ENCODE measurements at places on chromosomes 12 and 14.

GRCh38 chr14:34059925-34060650, 109.2 kb upstream of the EGLN3 start:
- H3K4me3 ChIP-seq: peak overlapping the region; percentile 88
- DNase-seq: peak; percentile 71
- peaks cover 13% of the 10 kb centered on the region for H3K4me1 ChIP-seq
- H3K27ac ChIP-seq: no peak overlapping the region
- H3K36me3 ChIP-seq: no peaks in the 10 kb centered on the region

- H3K27me3 ChIP-seq: peaks cover 3% of the 10 kb centered on the region
- H3K4me3 ChIP-seq: no peak overlapping the region
- no peak for DNase-seq
- no peaks in the 10 kb centered on the region for H3K36me3 ChIP-seq
- no peaks in the 10 kb centered on the region for H3K4me1 ChIP-seq
- H3K27ac ChIP-seq: no peak overlapping the region
Observed at GRCh38 chr12:102673606-102674005, 193.2 kb upstream of the IGF1 start.

GRCh38 chr12:104372721-104373335, 69.3 kb downstream of the EID3 start:
- H3K4me1 ChIP-seq: peaks cover 15% of the 10 kb centered on the region
- H3K27ac ChIP-seq: no peak overlapping the region
- no peak for DNase-seq
- H3K4me3 ChIP-seq: no peak overlapping the region

DNA sequence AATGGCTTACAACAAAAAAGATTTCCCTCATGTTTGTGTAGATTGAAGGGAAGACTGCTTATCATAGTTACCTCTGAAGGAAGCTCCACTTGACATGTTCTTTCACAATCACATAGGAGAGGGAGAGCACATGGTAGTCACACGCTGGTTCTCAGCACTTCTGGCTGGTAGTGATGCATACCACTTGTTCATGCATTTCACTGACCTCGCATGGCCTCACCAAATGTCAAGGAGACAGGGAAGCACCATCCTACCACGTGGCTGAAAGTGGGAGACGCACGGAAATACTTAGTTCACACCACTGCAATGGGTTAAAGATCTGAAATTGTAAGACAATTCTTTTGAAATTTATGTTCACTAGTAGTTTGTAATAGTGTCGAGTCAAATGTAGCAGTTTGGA, 74.0 kb downstream of the PDE3A start:
- no peaks in the 10 kb centered on the region for H3K27me3 ChIP-seq
- peaks cover 6% of the 10 kb centered on the region for H3K4me1 ChIP-seq
- DNase-seq: no peak
- H3K4me3 ChIP-seq: no peak overlapping the region
- no peak overlapping the region for H3K27ac ChIP-seq

DNA sequence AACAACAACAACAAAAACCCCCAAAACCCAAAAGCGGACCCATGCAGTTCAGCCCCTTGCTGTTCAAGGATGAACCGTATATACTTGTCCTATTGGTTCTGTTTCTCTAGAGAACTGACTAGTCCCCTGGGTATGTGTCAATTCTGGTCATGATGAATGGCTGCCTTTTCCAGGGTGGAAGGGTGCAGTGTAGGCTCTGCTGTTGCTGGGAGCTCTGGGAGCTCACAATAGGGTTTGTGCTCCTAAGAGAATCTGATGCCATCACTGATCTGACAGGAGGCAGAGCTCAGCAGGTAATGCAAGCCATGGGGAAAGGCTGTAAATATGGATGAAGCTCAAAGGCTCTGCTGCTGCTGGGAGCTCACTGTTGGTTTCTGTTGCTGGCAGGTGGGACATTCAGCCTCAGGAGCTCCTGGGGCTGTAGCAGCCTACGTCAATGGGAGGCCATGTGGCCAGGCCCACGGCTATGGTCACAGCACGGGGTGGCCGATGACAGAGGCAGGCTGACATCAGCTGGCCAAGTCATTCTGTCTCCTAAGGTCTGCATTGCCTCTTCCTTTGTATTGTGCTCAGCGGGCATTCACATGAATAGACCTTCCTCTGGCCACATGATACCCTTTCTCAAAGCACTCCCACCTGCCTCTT, 37.9 kb downstream of the DLK1 start:
- no peaks in the 10 kb centered on the region for H3K4me1 ChIP-seq
- H3K27ac ChIP-seq: no peak overlapping the region
- no peak overlapping the region for H3K4me3 ChIP-seq
- DNase-seq: no peak

GRCh38 chr12:602700-603068, 60.6 kb downstream of the NINJ2 start:
- H3K36me3 ChIP-seq: no peaks in the 10 kb centered on the region
- H3K27me3 ChIP-seq: peaks cover 3% of the 10 kb centered on the region
- no peak overlapping the region for H3K27ac ChIP-seq
- no peak for DNase-seq
- peaks cover 37% of the 10 kb centered on the region for H3K4me1 ChIP-seq

- no peaks in the 10 kb centered on the region for H3K4me1 ChIP-seq
- no peak overlapping the region for H3K4me3 ChIP-seq
- H3K27ac ChIP-seq: no peak overlapping the region
- H3K27me3 ChIP-seq: no peaks in the 10 kb centered on the region
- no peaks in the 10 kb centered on the region for H3K36me3 ChIP-seq
Observed at GRCh38 chr12:90253136-90253535, 544.5 kb upstream of the ATP2B1 start.

- peaks cover 15% of the 10 kb centered on the region for H3K36me3 ChIP-seq
- H3K4me1 ChIP-seq: peaks cover 42% of the 10 kb centered on the region
- DNase-seq: peak; percentile 43
- H3K4me3 ChIP-seq: peak overlapping the region; percentile 100
Observed at GRCh38 chr14:74882103-74882920, 596 bp downstream of the DLST start.

DNA sequence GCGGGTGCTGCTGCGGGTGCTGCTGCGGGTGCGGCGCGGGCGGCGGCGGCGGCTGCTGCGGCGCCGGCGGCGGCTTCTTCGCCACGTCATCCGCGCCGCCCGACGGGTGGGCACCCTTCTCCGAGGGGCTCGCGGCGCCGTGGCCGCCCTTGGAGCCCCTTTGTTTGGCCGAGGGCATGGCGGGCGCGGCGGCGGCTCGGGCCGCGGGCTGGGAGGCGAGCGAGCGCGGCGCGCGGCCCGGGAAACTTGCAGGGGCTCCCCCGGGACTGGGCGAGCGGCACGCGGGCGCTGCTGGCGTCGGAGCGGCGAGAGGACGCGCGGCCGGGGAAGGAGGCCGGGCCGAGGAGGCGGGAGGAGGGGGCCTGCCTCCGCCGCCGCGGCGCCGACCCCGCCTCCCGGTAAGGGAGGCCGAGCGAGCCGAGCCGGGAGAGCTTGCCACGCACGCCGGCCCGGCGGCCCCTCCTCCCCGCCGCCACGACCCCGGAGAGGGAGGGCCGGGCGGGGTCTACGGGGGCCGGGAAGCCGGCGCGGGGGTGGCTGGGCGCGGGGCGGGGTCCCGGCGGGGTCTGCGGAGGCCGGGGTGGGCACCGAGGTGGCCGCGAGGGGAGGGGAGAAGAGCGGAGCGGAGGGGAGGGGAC, at the start of gene CKAP4:
Gene CKAP4 (minus strand): TSS at position 347 of the 638 bp plus-strand sequence. CDS start 169 bp downstream, at position 178.
- H3K4me1 ChIP-seq: peaks cover 18% of the 10 kb centered on the region
- peak within 1 kb of the TSS; percentile 88 for H3K4me3 ChIP-seq
- peaks cover 4% of the 10 kb centered on the region for H3K36me3 ChIP-seq

DNA sequence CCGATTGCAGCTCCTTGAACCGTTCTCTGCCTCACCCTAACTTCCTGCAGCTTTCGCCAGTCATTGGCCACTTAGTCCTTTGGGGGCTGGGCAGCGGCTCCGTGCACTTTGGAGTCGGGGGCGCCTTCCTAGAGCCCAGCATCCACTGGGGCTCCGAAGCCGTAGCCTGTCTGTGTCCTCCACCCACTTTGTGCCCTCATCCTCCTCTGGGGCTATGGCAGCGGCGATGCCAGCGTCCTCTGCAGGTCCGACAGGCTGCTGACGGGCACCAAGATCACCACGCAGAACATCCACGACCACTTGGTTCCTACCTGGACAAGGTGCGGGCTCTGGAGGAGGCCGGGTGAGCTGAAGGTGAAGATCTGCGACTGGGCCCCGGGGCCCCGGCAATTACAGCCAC, 11.8 kb upstream of the A2M start:
- no peak overlapping the region for H3K4me3 ChIP-seq
- H3K27me3 ChIP-seq: peaks cover 1% of the 10 kb centered on the region
- no peaks in the 10 kb centered on the region for H3K36me3 ChIP-seq
- DNase-seq: no peak
- H3K27ac ChIP-seq: no peak overlapping the region

GRCh38 chr12:112219195-112219594, 93.8 kb downstream of the TRAFD1 start:
- no peak overlapping the region for H3K27ac ChIP-seq
- no peak overlapping the region for H3K4me3 ChIP-seq
- H3K4me1 ChIP-seq: no peaks in the 10 kb centered on the region
- DNase-seq: no peak
- H3K27me3 ChIP-seq: no peaks in the 10 kb centered on the region

GRCh38 chr12:96153131-96153725, 40.9 kb upstream of the ELK3 start:
- DNase-seq: no peak
- H3K36me3 ChIP-seq: peaks cover 6% of the 10 kb centered on the region
- no peak overlapping the region for H3K4me3 ChIP-seq
- peak overlapping the region; percentile 3 for H3K27ac ChIP-seq
- H3K27me3 ChIP-seq: no peaks in the 10 kb centered on the region

GRCh38 chr12:108477055-108477880, 37.8 kb upstream of the FICD start:
- DNase-seq: no peak
- H3K27me3 ChIP-seq: no peaks in the 10 kb centered on the region
- H3K27ac ChIP-seq: no peak overlapping the region
- no peak overlapping the region for H3K4me3 ChIP-seq
- no peaks in the 10 kb centered on the region for H3K4me1 ChIP-seq
- H3K36me3 ChIP-seq: no peaks in the 10 kb centered on the region

DNA sequence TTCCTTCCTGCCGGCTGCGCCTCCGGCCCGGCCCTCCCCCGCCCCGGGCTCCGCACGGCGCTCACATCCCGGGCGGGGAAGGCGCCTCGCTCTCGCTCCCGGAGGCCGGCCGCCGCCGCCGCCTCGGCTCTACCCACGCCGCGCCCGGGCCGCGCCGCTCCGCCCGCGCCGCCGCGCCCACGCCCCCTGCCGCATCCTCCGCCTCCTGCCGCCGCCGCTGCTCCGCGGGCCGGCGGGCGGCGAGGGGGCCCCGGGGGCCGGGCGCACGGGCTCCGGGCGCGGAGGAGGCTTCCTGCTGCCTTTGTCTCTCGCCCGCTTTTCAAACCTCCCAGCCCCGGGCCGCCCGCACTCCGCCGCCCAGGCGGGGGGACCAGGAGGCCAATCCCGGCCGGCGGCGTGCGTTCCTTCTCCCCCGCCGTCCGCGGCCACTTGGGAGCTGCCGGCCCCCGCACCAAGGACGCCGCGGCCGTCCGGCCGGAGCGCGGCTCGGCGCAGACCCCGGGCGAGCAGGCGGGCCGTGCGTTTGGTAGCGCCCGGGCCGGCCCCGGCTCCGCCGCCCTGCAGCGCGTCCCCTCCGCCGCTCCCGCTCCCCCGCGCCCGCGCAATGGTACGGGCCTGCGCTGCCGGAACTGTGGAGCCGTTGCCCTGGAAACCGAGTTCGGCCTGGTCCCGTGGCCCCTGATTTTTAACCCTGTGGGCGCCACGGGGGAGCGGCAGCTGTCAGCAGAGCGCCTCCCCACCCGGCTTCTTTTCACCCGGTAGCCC, at the start of gene FBXL14:
Gene FBXL14 (minus strand): TSS at position 321 of the 765 bp plus-strand sequence. CDS start 515 bp downstream, outside the sequence.
- H3K27ac ChIP-seq: peak within 1 kb of the TSS; percentile 96
- peaks cover 12% of the 10 kb centered on the region for H3K36me3 ChIP-seq
- H3K4me1 ChIP-seq: peaks cover 45% of the 10 kb centered on the region
- DNase-seq: peak; percentile 96
- H3K4me3 ChIP-seq: peak within 1 kb of the TSS; percentile 95

DNA sequence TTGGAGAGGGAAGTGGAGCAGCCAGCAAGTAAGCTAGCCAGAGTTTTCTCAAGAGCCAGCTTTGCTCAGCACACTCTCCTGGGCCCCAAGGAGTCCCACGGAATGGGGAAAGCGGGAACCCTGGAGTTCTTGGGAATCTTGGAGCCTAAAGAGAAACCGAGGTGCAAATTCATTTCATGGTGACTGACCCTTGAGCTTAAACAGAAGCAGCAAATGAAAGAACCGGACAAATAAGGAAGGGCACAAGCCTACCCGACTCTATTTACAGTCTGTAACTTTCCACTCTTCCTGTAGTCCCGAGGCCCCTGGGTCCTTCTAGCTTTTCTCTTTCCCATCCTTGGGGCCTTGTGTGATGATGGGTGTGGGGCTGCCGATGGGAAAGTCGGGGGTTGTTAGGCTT, 18.1 kb upstream of the TIGAR start:
- no peak overlapping the region for H3K27ac ChIP-seq
- H3K36me3 ChIP-seq: peaks cover 26% of the 10 kb centered on the region
- H3K4me3 ChIP-seq: no peak overlapping the region

DNA sequence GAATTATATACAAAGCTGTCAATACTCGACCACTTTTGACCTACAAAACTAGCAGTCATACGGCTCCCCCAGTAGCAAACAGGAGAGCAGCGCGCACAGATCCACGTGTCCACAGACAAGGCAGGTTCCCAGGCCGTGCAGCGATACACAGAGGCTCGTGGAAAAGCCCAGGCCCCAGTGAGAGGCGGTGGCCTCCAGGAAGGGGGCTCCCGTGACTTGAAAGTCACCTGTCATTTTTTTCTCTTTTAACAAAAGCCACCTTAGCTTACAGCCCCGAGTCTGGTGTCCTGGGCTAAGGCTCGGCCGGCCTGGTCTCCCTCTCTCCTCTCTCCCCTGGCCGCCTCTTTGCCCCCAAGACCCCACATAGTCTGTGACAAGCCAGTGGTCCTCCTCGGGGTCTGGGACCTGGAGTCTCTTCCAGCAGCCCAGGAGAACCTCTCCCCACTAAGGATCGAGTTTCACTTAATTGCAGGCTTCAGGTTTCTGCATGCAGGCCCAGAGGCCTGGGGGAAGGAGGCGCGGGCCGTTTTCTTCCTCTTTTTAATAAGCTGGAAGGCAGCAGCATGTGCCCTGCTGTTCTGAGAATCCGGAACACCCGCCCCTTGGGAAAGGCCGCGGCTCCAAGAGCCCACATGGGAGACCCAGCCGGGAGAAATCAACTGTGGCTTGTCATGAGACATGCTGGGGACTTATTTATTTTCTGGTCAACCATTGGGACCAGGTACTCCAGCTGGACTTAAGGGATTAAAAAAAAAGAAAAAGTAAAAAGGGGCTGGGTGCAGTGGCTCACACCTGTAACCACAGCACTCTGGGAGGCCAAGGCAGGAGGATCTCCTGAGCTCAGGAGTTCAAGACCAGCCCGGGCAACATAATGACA, 15.9 kb downstream of the NCOR2 start:
- no peaks in the 10 kb centered on the region for H3K36me3 ChIP-seq
- no peak overlapping the region for H3K4me3 ChIP-seq
- peak overlapping the region; percentile 42 for H3K27ac ChIP-seq
- H3K4me1 ChIP-seq: peaks cover 16% of the 10 kb centered on the region
- peaks cover 6% of the 10 kb centered on the region for H3K27me3 ChIP-seq
- DNase-seq: peak; percentile 42

- no peak overlapping the region for H3K27ac ChIP-seq
- H3K36me3 ChIP-seq: no peaks in the 10 kb centered on the region
- no peak overlapping the region for H3K4me3 ChIP-seq
- no peaks in the 10 kb centered on the region for H3K27me3 ChIP-seq
Observed at GRCh38 chr14:80658733-80659132, 282.8 kb downstream of the CEP128 start.

- peaks cover 7% of the 10 kb centered on the region for H3K4me1 ChIP-seq
- no peak for DNase-seq
- H3K36me3 ChIP-seq: no peaks in the 10 kb centered on the region
- H3K27ac ChIP-seq: no peak overlapping the region
Observed at GRCh38 chr12:110983811-110984210, 63.4 kb upstream of the MYL2 start.
